ENCODE measurements at places on chromosomes 13 and 19.
A peak's percentile ranks its signal among the peaks of the same experiment; 100 is the strongest.

DNA sequence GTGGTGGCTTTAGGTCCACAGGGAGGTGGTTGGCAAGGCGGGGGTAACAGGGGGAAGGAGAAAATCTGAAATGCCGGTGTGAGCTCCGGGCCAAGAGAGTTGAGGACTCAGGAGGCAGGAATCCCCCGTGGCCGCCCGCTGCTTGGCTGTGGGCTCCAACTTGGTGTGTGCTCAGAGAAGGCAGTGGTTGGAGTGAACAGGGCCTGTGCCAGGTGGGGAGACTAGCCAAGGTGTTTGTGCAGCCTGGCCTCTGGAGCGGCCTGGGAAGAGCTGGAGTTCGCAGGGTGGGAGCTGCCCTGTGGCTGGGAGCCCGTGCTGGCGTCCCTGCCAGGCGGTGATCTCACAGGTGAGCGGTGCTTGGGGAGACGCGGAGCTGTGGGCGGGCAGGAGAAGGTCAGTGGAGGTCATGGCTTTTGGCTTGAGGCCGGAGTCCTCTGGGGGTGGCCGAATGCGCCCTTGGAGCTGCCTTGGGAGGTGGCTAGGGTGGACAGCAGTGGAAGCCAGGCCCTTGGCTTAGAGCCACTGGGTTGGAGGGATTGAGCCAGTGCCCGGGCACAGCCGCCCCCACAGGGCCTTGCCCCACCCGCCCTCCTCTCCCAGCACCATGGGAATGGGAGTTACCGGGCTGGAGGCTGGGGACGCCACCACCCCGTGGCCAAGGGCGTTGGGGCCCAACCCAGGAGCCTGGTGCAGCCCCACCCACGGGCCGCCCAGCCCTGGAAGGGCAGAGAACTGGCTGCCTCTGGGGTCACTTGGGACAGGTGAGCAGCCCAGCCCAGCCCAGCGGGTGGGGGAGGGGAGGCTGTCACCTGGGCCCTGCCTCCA is 7.1 kb upstream of the CIRBP start:
- peak overlapping the region; percentile 48 for H3K4me3 ChIP-seq
- H3K36me3 ChIP-seq, result no peaks in the 10 kb centered on the region
- DNase-seq, result peak; percentile 89
- peak overlapping the region; percentile 95 for H3K27ac ChIP-seq

DNA sequence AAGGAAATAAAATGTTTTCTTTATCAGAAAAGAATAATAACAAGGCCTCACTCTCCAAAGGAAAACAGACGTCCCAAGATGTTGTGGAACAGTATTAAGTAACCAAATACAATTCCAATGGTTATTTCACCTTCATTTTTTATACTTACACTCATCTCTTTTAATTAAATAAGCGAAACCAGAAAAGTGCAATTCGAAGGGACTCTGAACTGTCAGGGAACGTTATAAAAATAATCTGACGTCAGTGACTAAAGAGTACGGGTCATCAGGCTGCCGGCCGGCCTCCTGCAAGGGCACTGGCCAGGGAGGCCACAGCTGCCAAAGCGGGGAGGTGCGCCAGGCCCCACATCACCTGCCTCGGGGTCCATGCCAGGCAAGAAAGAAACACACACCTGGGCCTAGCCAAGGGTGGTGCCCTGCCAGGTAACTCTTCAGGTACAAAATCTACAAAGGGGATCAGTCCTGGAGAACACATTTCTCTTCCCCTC is 61.2 kb downstream of the CDADC1 start:
- peak overlapping the region; percentile 88 for H3K27ac ChIP-seq
- H3K27me3 ChIP-seq, result no peaks in the 10 kb centered on the region
- no peaks in the 10 kb centered on the region for H3K36me3 ChIP-seq
- H3K4me1 ChIP-seq, result no peaks in the 10 kb centered on the region
- peak; percentile 65 for DNase-seq

DNA sequence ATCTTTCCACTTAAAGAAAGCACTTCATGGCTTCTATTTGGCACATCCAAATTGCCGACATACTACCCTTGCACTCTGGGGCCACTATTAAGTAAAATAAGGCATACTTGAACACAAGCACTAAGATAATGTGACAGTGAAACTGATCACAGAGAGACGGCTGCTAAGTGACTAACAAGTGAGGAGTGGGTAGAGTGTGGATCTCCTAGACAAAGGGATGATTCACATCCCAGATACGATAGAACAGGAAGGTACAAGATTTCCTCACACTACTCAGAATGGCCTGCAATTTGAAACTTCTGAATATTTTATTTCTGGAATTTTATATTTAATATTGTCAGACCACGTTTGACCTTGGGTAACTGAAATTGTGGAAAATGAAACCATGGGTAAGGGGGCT is 1721.8 kb upstream of the SPRY2 start:
- H3K27ac ChIP-seq, result no peak overlapping the region
- H3K27me3 ChIP-seq, result no peaks in the 10 kb centered on the region
- no peaks in the 10 kb centered on the region for H3K36me3 ChIP-seq

GRCh38 chr19:50686310-50687032 is 33.1 kb downstream of the SHANK1 start:
- H3K27ac ChIP-seq, result no peak overlapping the region
- no peaks in the 10 kb centered on the region for H3K36me3 ChIP-seq
- no peak overlapping the region for H3K4me3 ChIP-seq
- no peak for DNase-seq
- H3K27me3 ChIP-seq, result no peaks in the 10 kb centered on the region
- no peaks in the 10 kb centered on the region for H3K4me1 ChIP-seq

DNA sequence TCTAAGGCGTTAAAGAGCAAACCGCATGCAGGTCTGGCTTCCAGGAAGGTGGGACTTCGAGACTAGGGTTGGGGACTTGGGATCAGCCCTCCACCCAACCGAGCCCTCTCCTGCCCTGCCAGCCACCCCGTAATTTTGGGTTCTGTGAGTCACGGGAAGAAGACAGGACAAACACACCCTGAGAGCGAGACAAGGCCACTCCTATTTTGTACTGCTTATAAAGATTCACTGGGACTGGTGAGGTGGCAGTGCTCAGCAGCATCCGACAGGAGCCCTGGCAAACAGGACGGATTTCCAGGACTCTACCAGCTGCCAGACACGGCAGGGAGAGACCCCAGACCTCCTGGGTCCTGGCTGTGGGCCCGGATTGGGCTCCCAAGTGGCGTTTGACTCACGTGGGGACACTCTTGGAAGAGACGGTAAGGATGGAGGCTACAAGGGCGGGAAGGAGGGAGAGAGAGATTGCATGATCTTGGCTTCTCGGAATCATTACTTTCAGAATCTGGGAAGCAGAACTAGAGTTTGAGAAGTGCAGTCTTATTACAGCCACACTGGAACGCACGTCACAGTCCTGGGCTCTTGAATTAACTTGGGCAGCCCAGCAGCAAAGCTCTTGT is at the start of gene C5AR2:
C5AR2 (plus strand) TSS at position 245 of the 617 bp plus-strand sequence. CDS start 8,625 bp downstream, outside the sequence.
- H3K4me3 ChIP-seq, result no peak within 1 kb of the TSS
- H3K36me3 ChIP-seq, result no peaks in the 10 kb centered on the region
- H3K4me1 ChIP-seq, result no peaks in the 10 kb centered on the region
- no peak within 1 kb of the TSS for H3K27ac ChIP-seq
- no peak for DNase-seq
- no peaks in the 10 kb centered on the region for H3K27me3 ChIP-seq

DNA sequence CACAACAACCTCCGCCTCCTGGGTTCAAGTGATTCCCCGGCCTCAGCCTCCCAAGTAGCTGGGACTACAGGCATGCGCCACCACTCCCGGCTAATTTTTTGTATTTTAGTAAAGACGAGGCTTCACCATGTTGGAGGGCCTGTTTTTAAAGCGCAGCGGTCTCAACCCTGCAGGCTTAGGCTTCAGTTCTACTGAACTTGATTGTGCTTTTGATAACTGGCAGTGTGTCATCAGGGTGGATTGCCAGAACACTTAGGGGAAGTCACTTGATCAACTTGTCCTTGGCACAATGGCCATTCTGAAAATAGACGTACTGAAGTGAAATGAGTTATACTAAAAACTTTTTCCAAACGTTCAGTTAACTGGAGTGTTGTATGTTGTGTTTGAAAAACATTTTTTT is 472.2 kb downstream of the KLF5 start:
- DNase-seq, result no peak
- no peaks in the 10 kb centered on the region for H3K4me1 ChIP-seq
- H3K4me3 ChIP-seq, result no peak overlapping the region
- H3K27me3 ChIP-seq, result no peaks in the 10 kb centered on the region
- H3K27ac ChIP-seq, result no peak overlapping the region

DNA sequence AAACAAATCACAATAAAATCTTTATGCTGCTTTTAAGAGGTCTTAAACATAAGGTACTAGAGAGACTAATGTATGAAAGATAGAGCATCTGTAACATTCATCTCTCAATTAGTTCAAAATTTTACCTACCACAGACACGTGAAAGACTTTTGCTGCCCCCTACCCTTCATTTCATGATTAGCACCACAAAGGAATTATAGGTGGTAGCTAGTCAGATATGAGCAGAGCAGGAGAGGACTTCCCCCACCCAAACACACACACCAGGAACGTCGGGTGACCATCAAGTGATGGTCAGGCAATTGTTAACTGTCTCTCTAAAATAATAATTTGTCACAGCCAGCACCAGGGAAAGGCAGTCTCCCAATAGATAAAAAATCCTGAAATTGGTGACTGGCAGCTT is 1531.7 kb upstream of the SPRY2 start:
- H3K36me3 ChIP-seq, result no peaks in the 10 kb centered on the region
- no peak for DNase-seq
- no peak overlapping the region for H3K4me3 ChIP-seq
- H3K4me1 ChIP-seq, result no peaks in the 10 kb centered on the region
- H3K27me3 ChIP-seq, result no peaks in the 10 kb centered on the region

DNA sequence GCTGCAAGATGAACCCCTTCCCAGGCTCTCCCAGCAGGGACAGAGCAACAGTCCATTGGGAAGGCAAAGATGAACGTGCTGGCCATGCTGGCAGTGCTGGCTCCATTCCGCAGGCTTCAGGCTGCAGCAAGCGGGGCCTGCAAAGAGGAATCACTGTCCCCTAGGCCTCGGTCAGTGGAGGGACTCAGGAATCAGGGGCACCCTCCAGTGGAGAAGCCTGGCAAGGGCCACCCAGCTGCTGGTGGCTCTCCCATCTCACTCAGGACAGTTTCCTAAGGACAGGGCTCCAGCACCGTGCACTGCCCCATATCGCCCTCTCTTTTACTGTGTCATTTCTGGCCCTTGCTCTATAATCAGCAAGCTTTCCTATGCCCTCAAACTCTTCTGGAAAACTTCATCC is 498.6 kb downstream of the EFNB2 start:
- no peak overlapping the region for H3K27ac ChIP-seq
- H3K4me1 ChIP-seq, result no peaks in the 10 kb centered on the region
- H3K27me3 ChIP-seq, result no peaks in the 10 kb centered on the region

DNA sequence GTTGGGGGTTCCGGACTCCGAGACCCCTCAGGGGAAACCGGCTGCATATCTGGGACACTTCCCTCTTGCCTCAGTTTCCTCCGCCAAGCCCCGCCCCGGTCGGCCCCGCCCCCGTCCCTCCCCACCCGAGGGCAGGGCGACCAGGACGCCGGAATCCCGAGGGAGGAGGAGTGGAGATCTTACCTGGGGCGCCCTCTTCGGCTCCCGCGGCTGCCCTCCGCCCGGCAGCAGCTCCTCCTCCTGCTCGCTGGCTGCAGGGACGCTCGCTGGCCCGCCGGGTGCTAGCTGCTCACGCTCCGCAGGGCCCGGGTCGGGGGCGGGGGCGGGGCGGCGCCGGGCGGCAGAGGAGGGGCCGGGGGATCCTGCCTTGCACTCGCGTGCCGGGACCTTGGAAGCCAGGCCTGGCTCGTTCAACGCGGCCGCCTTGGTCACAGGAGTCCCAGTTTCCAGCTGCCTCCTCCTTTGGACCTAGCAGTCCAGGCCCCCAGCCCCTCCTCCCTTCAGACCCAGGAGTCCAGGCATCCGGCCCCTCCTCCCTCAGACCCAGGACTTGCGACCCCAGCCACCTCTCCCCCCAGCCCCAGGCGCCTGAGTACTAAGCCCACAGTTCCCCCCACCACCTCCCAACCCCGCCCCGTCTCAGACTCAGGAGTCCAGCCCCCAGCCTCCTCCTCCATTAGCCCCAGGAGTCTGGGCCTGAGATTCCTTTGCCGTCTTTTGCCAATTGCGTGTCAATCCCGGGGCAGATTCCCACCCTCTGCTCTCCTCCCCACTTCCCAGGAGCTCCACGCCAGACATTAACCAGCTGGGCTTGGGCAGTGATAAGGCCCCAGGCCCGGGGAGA is at the start of gene NTF4:
NTF4 (minus strand) TSS at position 51 of the 844 bp plus-strand sequence. CDS start 2,821 bp downstream, outside the sequence.
- no peaks in the 10 kb centered on the region for H3K36me3 ChIP-seq
- H3K4me1 ChIP-seq, result no peaks in the 10 kb centered on the region

GRCh38 chr13:80312967-80313366 is 28.0 kb downstream of the SPRY2 start:
- H3K27ac ChIP-seq, result no peak overlapping the region
- H3K4me3 ChIP-seq, result no peak overlapping the region
- no peaks in the 10 kb centered on the region for H3K4me1 ChIP-seq
- no peak for DNase-seq
- H3K27me3 ChIP-seq, result no peaks in the 10 kb centered on the region

DNA sequence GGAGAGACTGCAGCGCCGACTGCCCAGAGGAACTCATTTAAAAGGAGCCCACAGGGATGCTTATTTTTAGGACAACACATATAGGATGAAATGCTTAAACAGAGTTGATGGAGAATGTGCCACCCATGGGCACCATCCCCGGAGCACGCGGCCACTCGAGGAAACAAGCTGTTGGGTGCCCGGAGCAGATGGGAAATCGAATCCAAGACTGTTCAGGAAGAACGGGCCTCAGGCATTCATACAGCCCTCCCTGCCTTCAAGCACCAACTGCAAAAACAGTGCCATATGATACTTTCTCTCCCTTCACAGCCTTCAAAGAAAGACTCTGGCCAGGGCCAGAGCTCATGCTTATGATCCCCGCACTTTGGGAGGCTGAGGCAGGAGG is 40.2 kb downstream of the RAB20 start:
- no peak for DNase-seq
- H3K27ac ChIP-seq, result peak overlapping the region; percentile 54
- no peaks in the 10 kb centered on the region for H3K36me3 ChIP-seq

DNA sequence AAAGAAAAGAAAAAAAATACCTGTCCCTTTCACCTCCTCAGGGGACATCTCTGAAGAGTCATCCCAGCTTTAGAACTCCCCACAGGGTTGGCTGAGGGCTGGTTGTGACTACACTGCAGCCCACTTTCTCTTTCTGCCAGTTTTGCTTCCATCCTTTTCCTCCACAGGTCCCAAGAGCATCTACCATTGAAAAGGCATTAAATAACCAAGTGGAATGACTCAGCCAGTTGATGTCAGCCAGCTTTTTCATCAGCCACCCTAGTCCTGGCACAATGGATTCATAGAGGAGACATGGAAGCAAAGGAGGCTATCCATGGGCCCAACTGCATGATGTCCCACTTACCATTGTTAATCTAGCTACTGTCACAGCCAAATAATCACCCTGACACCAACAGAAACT is 9.2 kb upstream of the RCBTB1 start:
- no peak for DNase-seq
- no peak overlapping the region for H3K4me3 ChIP-seq
- H3K36me3 ChIP-seq, result no peaks in the 10 kb centered on the region
- H3K27ac ChIP-seq, result no peak overlapping the region
- no peaks in the 10 kb centered on the region for H3K4me1 ChIP-seq
- no peaks in the 10 kb centered on the region for H3K27me3 ChIP-seq

GRCh38 chr13:98506322-98506721 is 70.6 kb downstream of the STK24 start:
- H3K36me3 ChIP-seq, result no peaks in the 10 kb centered on the region
- no peaks in the 10 kb centered on the region for H3K27me3 ChIP-seq
- H3K27ac ChIP-seq, result peak overlapping the region; percentile 12
- H3K4me3 ChIP-seq, result no peak overlapping the region
- no peak for DNase-seq
- H3K4me1 ChIP-seq, result peaks cover 13% of the 10 kb centered on the region
